ENCODE measurements at places on chromosomes 1 and 21.

- no peak for DNase-seq
Measured at GRCh38 chr1:2046953-2047748, 3.1 kb upstream of the PRKCZ start.

DNA sequence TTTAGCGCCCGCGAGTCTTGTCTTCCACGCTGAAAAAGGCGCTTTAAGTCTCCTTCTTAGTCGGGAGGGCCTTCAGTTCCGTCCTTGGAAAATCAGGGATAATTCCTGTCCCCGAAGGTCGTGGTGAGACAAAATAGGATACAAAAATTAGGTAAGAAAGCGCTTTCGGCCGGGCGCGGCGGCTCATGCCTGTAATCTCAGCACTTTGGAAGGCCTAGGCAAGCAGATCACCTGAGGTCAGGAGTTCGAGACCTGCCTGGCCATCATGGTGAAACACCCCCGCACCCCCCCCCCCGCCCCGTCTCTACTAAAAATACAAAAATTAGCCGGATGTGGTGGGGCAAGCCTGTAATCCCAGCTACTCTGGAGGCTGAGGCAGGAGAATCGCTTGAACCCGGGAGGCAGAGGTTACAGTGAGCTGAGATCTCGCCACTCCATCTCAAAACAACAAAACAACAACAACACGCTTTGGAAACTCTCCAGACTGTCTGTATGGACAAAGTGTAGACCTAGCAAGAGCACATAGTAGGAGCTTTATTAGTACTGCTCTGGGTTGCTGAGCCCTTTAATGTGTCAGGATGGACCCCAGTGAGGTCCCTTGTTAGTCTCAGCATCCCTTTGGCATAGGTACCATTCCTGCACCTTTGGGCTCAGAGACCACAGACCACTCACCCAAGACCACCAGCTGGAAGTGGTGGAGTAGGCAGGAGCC is 790 bp upstream of the TMEM54 start:
- no peak for DNase-seq

GRCh38 chr1:232726048-232726779 is 79.0 kb upstream of the MAP10 start:
- DNase-seq: peak; percentile 8

DNA sequence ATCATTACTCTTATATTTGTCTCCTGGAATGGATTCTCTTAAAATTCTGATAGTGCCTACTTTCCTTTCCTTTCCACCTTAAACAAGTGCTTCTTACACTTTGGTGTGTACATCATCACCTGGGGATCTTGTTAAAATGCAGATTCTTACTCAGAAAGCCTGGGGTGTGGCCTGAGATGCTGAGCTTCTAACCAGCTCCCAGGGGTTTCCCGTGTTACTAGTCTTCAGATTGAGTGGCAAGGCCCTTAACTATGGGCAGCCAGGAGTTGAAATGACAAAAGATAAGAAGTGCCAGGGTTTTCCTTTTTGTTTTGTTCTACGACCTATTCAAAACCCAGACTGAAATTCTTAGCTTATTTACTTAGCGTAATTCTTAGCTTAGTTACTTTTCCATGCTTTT is 159.2 kb downstream of the HFM1 start:
- DNase-seq: no peak

GRCh38 chr1:241376701-241377100 is 19.7 kb upstream of the RGS7 start:
- no peak for DNase-seq
